ENCODE measurements at places on chromosomes 13 and 19.
A peak's percentile ranks its signal among the peaks of the same experiment; 100 is the strongest.

GRCh38 chr13:97282705-97283104, 60.6 kb downstream of the MBNL2 start:
- no peak for DNase-seq

- DNase-seq: no peak
These were observed 2.5 kb upstream of the GARIN5A start for GRCh38 chr19:50478901-50479715.

DNA sequence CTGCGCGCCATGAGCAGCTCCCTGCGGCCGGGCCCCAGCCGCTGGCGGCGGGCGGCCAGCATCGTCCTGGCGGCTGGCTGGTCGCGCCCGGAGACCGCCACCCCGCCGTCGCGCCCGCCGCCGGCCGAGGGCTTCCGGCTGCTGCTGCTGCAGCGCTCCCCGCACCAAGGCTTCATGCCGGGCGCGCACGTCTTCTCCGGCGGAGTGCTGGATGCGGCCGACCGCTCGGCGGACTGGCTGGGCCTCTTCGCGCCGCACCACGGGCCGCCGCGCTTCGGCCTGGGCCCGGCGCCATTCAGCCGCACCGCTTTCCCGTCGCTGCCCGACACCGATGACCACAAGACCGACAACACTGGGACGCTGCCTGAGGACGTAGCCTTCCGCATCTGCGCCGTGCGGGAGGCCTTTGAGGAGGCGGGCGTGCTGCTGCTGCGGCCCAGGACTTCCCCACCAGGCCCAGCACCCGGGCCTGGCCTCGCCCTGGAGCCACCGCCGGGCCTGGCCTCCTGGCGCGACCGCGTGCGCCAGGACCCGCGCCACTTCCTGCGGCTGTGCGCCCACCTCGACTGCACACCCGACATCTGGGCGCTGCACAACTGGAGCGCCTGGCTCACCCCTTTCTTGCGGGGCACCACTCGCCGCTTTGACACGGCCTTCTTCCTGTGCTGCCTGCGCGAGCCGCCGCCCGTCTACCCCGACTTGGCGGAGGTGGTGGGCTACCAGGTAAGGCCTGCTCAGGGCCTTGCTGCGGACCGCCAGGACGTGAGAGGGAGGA, 518 bp downstream of the NUDT19 start:
- DNase-seq: no peak

DNA sequence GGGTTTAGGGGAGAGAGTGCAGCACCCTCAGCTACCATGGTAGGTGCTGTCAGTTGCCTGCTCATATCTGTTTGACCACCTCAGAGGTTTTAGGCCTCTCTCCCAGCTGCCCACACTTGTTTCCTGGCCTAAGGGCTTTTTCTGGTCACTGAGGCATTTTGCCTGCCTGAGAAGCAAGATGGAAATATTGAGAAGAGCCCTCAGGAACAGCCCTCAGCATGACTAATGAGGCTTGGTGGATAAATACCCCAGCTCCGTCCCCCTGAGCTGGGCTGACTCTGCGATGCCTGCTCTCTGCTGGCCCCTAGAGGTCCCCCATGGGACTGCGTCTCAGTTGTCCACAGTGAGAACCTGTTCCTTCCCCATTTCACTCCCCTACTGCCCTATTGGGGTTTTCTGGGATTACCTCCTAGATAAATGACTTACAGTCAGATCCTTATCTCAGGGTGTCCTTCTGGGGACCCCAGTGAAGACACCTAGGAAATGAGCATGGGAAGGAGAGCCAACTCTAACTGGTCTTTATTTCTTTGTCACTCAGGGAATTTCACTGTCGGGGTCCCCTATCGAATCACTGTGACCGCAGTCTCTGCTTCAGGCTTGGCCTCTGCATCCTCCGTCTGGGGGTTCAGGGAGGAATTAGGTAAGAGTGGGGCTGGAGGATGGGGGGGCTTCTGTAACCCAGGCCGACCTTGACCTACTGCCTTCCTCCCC, 13.3 kb downstream of the PALM3 start:
- no peak for DNase-seq

GRCh38 chr13:41682001-41682400, 224.7 kb downstream of the RGCC start:
- DNase-seq: no peak

- peak; percentile 55 for DNase-seq
These were observed at the start of gene DHDH for GRCh38 chr19:48933382-48933932. DHDH (plus strand) TSS chr19:48933699; CDS start chr19:48933722, 23 bp downstream.

DNA sequence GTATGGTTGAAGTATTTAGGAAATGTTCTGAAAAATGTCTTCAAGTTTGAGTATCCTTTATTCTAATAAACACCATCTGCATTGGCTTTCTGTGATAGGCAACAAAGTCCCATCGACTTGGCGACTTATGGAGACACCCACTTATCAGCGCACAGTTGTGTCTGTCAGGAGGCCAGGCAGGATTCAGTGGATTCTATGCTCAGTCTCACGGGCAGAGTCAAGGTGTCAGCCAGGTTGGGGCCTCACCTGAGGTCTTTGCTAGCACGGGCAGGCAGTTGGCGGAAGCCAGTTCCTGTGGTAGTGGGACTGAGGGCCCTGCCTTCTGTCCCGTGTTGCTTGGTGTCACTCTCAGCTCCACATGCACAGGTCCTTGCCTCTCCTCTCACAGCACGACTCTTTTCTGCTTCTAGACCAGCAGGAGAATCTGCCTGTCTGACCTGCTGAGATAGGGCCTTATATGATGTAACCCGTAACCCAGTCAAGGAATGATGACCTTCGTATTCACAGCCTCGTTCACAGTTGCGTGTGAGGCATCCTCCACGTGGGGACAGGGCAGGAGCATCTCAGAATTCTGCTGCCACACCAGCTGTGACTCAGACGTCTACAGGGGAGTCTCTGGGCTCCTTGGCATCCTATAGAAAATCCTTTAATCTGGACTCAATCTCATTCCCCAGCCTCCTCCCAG, 10.0 kb downstream of the CUL4A start:
- no peak for DNase-seq

DNA sequence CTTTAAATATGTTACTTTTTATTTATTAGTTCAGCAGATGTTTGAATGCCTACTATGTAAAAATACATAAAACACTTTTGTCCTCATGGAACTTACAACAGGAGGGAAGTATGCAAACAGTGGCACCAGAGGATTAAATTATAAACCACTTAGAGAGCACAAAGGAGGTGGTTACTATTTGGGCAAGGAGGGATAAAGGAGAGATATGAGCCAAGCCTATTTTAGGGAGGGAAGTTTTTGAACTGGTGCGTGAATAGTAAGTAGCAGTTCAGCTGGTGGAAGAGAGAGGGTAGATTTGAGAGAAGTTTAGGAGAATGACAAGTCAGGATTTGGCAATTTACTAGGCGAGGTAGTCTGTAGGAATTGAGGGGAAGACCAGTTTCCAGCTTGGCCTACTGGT, 8.6 kb downstream of the AKAP11 start:
- no peak for DNase-seq

GRCh38 chr19:13228561-13228960, 78.3 kb downstream of the IER2 start:
- no peak for DNase-seq

DNA sequence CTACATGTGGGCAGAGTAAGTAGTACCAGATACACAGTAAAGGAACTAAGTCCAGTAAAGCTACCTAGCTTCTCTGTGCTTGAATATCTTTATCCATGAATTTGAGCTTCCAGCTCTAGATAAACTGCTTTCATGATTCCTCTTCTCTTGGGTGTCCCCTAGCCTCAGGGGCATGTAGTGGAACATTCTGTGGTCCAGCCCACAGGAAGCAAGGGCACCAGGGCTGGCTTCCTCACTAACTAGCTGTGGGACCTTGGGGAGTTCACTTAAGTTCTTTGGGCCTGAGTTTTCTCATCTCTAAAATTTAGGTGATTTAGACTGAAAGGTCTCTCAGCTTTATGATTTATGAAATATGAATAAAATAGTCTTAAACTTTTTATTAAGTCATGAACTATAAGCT, 185.7 kb downstream of the KATNAL1 start:
- no peak for DNase-seq

- no peak for DNase-seq
These were observed 9.5 kb upstream of the PLEKHF1 start for GRCh38 chr19:29655648-29656335.

DNA sequence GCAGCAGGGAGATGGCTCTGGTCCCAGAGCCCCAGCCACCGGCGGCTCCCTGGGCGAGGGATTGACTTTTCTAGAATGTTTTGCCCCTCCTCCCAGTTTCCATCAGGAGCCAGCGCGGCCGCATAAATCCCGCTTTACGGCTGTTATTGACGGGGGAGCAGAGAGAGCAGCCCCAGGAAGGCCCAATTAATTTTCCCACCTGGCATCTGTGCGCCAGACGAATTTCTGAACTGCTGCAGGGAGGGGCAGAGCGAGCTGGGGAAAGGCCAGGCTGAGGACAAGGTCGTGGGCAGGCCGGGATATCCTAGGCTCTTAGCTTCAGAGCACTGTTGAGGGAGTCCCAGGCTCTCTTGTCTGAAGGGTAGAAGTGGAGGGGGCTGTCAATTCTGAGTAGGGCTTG, 24.7 kb downstream of the ZNRF4 start:
- no peak for DNase-seq

DNA sequence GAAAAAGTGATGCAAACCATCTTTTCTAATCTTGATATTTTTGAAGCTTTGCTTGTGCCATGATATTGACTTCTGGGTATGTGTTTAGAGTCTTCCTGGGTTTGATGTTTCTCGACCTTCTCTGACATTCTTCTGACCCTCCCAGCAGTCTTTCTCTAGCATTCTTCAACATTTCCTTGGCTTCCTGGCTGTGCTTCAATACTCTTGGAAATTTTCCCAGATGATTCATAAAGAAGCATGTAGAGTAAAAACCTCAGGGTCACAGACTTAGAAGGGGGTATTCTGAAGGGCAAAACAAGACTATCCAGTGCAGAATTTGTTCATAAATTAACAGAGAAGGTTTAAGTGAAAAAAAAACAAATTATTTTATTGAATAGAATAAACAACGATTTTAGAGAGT, 946.3 kb upstream of the PCDH9 start:
- DNase-seq: no peak

DNA sequence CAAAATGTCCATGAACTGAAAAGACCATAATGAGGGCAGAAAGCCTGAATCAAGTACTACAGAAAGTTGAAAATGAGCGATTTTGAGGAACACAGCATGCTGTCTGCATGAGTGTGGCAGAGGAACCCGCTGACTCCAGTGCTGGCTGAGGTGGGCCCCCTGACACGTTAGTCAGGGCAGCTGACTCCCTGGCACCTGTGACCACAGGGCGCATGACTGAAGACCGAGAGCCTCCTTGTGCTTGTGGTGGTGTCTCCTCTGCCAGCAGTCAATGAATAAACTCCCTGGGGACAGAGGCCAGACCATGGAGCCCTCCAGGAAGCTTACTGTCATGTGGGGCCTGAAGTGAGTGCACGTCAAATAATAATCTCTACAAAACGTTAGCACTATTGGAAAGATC, 38.4 kb upstream of the VSTM2B start:
- no peak for DNase-seq

DNA sequence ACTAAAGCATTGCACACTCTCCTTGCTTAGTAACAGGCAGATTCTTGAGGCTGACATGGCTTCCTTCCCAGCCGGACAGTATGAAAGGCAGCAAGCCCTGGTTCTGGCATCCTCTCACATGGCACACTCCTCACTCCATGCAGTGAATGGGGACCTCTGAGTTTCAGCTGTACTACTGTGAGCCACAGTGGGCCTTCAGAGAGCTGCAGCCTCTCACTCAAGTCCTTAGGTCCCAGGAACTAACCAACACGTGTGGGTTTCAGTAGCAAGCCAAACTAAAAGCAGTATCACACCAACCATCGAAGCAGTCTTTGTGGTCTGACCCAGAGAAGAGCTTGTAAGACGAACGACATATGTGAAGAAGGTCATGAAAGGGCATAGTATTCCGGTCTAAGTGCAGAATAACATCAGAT, 128.2 kb downstream of the TBC1D4 start:
- no peak for DNase-seq

DNA sequence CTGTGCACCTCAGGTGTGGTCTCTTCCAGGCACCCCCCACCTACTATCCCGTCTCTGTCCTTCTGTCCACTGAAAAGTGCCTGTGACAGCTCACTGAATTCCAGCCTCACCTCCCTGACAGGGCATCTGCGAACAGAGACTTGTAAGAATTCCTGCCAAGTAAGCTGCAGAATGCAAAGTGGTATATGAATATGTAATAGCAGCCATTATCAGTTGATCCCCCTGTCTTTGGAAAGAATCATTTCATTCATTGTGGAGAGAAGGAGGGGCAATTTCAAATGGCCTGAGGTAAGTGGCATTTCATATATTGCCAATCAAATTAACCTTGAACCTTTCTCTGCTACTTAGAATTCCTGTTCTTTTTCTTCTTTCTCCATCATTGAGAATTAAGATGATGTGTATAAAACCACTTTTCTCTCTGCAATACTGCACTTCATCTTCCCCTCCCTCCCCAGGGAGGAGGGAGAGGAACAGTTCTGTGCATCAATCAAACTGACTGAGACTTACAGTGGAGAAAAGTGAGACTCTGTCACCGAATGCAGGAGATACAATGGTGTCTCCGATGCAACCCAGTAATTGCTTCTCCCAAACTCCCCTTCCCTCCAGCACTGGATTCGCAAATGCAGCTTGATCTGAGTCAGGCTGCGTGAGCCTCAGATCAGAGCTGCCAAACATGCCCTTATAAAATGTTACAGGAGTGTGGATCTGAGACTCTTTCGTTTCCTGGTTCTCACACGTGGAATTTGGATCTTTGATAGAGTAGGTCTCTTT, 91.7 kb downstream of the SLC10A2 start:
- no peak for DNase-seq

DNA sequence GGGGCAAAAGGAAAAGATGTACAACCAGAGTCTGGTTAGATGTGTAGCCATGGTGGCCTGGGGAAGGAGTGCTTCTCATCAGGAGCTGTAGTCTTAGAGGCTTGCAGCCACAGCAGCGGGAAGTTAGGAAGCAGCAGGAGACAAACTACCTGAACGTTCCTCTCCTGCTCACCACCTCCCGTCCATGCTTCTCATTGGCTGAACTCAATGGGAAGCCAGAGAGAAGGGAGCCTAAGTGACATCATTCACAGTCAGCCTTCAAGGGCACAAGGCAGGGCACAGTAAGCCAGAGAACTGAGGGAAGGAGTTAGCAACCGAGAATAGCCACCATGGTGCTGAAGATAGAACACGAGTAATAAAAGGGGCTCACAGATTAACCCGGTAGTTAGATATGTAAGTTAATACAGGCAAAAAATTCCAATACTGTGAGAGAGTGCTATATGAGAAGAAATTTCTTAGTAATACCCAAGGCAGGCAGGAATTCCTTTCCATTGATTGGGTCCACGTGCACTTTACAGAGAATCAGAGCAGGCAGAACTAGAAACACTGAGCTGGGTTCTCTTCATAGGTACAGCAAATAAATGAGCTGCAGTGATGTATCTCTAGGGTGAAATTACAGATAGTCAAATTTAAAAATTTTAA, 391.5 kb upstream of the DACH1 start:
- no peak for DNase-seq

DNA sequence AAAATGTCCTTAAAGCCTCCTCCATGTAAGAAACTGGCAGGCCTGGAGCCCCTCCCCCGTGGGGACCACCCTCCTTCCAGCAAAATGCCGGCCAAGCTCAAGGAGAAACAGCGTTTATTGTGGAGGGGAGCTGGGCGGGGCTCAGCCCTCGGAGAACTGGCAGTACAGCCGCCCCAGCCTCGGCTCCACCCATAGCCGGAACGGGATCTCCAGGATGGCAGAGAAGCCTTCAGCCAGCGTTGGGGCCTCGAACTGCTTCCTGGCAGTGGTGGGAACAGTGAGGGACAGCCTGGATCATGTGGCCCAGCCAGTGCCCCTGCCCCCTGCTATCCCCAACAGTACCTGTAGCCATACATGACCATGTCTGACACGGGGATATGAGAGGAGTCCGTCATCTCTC, 6.3 kb downstream of the PNKP start:
- no peak for DNase-seq

- peak; percentile 43 for DNase-seq
These were observed 4.6 kb downstream of the MIDN start for GRCh38 chr19:1252821-1253513.

- no peak for DNase-seq
These were observed 117.9 kb downstream of the ITGBL1 start for GRCh38 chr13:101570410-101570809.

All from NCI-H1417 treated with DMSO at 0.1 percent for 48 hours (cell line).